PC-3 (cell line): ENCODE measurements at places on chromosomes 12 and 14.

- DNase-seq: no peak
Measured at GRCh38 chr14:68768316-68768715, 24.6 kb downstream of the ZFP36L1 start.

DNA sequence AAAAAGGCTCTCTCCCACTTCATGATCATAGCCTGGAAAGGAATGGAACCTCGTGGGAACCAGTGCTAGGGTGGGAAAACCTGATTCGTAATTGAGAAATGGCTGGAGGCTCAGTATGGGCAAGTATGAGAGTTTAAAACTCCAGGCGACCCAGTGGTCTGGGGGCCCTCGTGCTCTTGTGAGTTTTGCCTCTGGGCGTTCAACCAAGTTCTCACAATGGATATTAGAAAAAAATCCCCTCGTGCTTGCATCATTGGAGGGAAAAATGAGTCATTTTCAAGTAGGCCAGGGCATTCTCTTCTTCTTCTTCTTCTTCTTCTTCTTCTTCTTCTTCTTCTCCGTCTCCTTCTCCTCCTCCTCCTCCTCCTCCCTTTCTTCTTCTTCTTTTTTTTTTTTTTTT is 39.0 kb downstream of the GPR68 start:
- DNase-seq: no peak

DNA sequence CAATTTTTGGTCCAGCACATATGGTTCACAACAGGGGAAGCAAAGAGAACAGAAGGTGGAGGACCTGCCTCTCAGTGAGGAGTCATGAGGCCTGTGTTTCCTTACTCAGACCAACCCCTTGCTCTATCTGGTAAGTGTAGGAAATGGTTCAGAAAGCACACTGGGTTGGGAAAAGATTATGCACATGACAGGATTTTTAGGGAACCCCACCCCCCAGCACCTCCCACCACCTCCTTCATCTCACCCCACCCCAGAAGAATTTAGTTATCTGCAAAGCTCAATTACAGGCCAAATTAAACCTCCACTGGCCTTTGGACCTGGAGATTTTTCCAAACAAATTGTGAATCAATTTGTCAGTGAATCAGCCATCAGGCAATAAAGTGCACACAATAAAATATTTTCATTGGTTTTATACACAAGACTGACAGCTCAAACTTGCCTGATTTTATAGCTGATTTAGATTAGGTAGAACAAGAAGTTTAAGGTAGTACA is 132.8 kb downstream of the DACT1 start:
- DNase-seq: no peak

GRCh38 chr12:86228656-86229055 is 27.5 kb downstream of the MGAT4C start:
- no peak for DNase-seq

GRCh38 chr14:62722406-62722805 is 322.9 kb downstream of the KCNH5 start:
- DNase-seq: peak; percentile 18

DNA sequence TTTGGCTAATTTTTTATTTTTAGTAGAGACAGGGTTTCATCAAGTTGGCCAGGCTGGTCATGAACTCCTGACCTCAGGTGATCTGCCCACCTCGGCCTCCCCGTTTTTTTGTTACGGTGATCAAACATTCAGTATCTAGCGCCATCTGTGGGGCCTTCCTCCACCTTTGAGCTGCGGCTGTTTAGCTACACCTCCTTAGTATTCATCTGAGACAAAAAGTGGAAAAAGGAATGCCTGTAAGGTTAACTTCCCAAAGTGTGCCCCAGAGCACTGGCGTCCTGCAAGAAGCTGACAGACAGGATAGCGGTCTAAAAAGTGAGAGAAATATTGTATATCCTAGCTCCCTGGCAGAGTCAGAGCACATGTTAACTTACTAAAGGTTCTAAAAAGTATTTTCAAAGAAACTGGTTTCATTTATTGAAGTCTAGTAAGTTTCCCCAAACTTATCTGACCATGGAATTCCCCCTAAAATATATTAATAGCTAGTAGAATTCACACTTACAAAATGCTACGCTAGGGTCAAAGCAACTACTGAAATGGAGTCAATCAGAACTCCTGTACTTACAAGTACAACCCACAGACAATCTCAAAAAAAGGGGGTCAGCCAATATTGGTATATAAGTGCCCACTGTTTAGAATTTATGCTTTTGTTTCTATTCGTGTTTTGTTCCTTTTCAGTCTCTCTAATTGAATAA is 59.1 kb downstream of the DUSP16 start:
- no peak for DNase-seq

DNA sequence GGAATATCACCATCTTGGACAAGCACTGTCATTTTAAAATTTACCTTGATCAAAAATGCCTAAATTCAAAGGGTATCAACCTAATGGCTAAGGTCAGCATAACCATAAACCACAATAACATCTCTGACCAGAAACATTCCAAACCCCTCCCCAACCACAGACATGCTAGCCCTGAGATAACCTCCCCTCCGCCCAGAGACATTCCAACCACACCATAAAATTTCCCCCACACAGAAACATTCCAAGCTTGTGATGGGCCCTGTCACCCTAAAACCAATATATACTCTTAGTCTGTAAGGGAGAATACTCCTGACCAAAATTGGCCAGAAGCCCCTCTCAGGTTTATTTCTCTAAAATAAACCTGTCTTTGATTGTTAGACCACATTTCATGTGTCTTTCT is 17.7 kb downstream of the EPYC start:
- DNase-seq: peak; percentile 34

DNA sequence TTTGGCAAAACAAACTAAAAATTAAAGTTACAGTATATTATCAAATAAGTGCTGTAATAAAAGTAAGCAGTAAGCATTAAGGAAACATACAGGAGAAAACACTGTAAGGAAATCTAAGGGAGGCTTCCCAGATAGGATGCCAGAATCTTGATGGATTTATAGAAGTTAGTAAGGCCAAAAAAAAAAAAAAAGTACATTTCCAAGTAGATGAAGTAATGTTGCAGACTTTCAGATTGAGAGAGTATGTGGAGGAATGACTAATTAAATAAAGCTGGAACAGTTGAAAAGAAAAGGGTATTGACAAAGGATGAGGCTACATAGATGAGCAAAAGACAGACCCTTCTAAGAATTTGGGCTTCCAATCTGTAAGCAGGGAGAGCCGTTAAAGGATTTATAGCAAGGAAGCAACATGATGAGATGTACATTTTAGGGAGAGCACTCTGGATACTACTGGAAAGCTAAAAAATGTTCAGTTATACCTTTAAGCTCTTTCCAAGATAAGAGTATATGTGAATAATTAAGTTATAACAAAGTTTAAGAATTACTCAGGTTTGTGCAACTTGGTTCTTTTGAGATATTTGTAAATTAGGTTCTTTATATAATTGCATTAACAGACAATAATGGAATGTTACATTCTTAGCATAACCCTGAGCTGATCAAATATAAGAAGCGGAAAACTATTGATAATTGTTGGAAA is 87.5 kb upstream of the MON2 start:
- no peak for DNase-seq

DNA sequence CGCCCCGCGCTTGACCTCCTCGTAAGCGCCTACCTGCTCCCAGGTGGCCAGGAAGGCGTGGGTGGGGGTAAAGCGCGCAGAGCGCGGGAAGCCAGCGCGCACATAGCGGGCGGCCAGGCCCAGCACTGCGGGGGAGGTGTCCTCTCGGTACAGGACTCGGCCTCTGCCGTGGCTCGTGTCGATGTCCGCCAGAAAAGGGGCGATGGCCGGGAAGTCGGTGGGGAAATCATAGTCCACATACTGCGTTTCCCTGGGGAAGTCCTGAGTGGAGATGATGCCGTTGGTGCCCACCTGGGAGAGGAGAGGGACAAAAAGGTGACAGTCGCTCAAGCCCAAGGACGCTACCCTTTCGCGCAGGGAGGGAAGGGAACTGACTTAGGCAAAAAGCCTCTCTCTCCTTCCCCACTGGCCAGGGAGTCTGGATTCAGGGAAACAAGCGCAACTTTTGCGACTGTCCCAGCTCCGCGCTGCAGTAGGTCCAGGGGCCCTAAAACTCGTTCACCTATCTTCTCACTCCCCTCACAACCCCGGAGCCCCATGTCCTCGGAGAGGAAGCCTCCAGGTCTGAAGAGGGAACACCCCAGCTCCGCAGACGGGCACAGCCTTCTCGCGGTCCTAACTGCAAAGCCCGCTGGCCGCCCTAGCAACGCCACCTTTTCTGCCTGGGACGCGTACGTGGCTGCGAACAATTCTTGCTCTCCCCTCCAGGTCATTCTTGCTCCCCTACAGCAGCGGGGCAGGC is 815 bp downstream of the NID2 start:
- DNase-seq: peak; percentile 26

GRCh38 chr12:74292351-74293194 is 245.1 kb upstream of the ATXN7L3B start:
- no peak for DNase-seq

DNA sequence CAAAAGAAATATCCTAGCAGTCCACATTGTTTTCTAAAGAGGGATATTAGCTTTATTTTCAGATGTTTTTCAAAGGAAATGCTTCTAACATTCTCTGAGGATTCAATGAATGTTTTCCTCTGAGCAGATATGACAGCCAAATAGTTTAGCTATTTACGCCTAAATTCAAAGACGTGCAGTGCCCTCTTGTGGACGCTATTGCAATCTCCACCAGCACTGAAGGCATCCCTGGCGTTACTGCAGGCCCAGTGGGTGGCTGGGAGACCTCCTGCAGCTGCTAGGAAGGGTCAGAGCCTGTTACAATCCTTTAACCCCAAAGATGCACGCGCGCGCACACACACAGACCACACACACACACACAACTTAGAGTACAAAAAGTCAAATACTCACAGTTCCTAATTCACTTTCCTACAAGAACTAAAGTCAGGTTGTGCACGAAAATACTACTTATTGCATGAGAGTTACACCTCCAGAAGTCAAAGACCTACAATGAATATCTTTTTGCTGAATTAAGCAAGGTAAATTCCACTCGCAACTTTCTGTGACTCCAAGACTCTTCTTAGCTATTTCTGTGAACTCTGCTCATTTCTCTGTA is 589.3 kb upstream of the TMEM132C start:
- DNase-seq: peak; percentile 97

GRCh38 chr14:52078721-52079120 is 9.9 kb upstream of the NID2 start:
- peak; percentile 37 for DNase-seq

- DNase-seq: peak; percentile 69
Measured at GRCh38 chr12:9869307-9870161, at the start of gene CLEC2B. CLEC2B (minus strand) TSS chr12:9869354.

- no peak for DNase-seq
Measured at GRCh38 chr12:114420182-114420943, 14.4 kb upstream of the TBX5 start.

DNA sequence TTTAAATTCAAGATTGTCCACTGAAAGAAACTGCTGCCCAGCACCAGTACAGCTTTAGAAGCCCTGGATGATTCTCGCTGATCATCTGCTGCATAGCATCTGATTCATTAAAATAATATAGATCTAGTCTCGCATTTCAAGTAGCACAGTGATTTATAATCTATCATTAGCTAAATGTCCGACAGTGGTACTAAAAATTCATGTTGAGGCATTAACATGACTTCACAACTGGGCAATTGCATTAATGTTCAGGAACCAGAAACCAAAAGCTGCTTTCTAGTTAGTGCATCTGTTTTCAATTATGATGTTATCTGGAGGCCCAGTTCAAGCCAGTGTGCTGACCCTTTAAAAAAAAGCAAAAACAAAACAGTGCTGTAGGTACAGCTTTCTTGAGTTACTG is 1987.2 kb upstream of the SEL1L start:
- DNase-seq: no peak

DNA sequence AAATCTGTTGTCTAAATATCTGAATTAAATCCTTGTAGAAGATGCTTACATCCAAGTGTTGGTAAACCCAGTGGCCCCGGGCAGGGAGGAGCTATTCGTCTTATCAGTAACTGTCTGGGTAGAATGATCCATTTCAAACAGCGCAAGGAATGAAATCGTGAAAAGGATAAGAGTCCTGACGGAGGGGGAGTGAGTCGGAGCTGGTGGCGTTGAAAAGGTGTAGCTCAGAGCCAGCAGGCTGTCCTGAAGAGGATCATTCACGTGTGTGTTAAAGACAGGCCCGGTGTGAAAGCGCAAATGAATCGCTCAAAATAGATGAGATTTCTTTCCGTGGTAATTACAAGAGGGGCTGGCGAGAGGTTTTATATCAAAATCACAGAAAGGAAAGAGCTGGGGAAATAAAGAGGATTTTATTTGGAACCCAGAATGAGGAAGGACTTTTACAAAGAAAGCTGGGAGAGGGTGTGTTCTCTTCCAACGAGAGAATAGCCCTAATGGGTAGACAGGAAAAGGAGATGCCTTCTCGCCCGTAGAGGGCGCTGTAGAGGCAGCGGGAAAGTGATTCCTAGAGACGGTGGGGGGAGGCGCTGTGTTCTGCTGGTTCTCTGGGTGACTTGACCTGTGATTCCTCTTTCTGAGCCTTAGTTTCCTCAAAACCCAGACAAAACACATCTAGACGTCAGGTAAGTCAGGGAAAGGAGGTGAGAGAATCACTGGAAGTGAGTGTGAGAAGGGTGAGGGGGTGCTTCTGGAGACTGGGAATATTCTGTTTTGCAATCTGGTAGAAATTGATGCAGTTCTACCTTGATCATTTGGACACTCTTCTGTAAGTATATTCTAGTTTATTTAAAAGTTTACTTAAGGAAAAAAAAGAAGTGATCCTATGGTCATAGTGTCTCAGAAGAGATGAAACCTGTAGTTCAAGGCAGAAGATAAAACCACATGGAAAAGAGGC is 39.3 kb downstream of the SRRM4 start:
- DNase-seq: peak; percentile 53

DNA sequence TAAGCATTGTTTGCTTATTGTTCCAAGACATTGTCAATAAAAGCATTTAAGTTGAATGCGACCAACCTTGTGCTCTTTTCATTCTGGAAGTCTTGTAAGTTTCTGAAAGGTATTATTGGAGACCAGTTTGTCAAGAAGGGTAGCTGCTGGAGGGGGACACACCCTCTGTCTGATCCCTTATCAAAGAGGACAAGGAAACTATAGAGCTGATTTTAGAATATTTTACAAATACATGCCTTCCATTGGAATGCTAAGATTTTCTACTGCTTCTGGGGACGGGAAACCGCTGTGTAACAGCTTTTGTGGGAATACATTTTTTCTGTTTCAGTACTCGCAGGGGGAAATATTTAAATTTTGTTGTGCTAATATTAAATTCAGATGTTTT is 3.5 kb downstream of the FOS start:
- no peak for DNase-seq
